Left ventricle myocardium inferior (tissue), 1 donor: ENCODE measurements at places on chromosomes 11 and 22.

DNA sequence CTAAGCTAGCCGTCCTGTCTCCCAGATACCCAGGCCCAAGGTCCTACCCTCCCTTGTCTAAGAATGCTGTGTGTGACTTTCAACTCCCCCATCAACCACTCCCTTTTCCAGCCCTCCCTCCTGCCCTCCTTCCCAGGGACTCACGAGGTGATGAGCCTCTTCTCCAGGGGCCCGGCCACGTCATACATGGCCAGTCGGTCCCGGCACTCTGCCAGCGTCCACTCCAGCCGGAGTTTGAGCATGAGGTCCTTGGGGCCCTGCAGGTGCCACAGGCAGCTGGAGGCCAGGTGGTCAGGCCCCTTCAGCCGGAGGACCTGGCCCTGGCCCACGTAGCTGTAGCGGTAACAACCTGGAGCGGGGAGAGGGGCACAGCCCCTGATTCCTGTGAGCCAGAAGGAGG lies 20.1 kb downstream of the TMPRSS6 start:
- no peak for DNase-seq
- no peaks in the 10 kb centered on the region for H3K4me1 ChIP-seq
- peaks cover 85% of the 10 kb centered on the region for H3K27me3 ChIP-seq
- no peak overlapping the region for H3K27ac ChIP-seq
- H3K4me3 ChIP-seq = no peak overlapping the region

DNA sequence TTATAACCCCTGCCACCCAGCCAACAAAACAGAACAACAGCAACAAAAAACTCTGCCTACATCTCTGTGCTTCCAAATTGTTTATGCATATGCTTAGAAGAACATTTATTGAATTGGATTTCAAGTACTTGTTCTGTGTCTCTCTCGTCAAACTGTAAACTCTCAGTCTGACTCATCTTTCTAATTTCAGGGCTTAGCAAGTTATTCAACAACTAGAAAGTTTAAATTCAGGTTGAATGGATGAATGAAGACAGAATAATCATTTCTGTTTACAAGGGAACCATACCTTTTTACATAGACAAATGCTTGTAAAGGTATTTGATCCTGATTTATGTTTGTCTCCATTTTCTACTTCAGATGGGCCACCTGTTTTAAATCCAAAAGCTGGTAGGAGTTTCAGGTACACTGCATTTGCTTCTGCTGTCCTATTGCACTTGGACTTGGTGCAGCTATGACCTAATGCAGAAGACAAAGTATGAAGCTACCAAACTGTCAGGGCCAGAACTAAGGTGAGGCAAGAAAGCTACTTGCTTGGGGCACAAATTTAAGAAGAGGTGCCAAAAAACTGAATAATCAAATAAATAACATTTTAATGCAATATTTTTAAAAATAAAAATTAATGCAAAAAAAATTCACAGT lies 1.6 kb upstream of the FBXO3 start:
- H3K27ac ChIP-seq = no peak overlapping the region
- no peaks in the 10 kb centered on the region for H3K27me3 ChIP-seq
- no peak for DNase-seq
- H3K36me3 ChIP-seq = no peaks in the 10 kb centered on the region
- H3K4me3 ChIP-seq = no peak overlapping the region

GRCh38 chr11:86696004-86696403 lies 23.6 kb upstream of the ME3 start:
- peaks cover 12% of the 10 kb centered on the region for H3K4me1 ChIP-seq
- H3K4me3 ChIP-seq = no peak overlapping the region
- no peak for DNase-seq
- H3K27ac ChIP-seq = no peak overlapping the region

DNA sequence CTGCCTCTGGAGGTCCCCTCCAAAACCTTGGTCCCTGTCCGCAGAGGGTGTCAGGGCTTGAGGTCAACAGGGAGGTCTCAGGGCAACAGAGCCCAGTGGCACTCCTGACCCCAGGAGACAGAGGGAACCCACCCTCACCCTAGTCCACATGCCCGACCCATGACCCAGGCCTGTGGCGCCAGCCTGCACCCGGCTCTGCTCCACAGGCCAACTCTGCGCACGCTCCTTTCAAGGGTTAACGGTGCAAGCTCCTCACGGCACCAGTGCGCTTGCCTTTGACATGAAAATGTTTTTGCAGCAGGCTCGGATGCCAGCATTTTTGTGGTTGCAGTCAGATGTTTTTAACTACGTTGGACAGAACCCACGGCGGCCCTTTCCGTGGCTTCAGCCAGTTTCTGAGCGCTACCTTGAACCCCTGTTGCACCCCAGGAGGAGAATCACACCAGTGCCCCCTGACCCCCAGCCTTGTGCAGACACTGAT lies 68.6 kb downstream of the CDKN1C start:
- DNase-seq = peak; percentile 11
- H3K27ac ChIP-seq = no peak overlapping the region
- H3K36me3 ChIP-seq = no peaks in the 10 kb centered on the region

DNA sequence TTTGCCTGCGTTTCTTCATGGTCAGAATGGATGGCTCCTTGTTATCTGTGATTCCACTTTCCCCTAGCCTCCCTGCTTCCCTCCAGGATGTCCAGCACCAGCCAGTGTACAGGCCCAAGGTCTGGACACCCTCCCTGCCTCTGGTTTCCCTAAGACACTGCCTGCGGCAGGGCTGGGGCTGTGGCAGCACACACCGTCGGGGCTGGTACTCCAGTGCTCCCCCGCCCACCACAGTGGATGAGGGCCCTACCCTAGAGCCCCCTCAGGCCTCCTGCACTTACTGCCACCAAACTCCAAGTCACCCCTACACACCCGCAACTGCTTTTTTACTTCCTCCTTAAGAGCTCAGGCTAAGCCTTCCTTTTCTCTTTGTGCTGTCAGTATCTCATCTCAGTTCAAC lies 28.9 kb downstream of the ZNF214 start:
- H3K4me3 ChIP-seq = no peak overlapping the region
- H3K36me3 ChIP-seq = no peaks in the 10 kb centered on the region
- no peak overlapping the region for H3K27ac ChIP-seq
- no peaks in the 10 kb centered on the region for H3K4me1 ChIP-seq

DNA sequence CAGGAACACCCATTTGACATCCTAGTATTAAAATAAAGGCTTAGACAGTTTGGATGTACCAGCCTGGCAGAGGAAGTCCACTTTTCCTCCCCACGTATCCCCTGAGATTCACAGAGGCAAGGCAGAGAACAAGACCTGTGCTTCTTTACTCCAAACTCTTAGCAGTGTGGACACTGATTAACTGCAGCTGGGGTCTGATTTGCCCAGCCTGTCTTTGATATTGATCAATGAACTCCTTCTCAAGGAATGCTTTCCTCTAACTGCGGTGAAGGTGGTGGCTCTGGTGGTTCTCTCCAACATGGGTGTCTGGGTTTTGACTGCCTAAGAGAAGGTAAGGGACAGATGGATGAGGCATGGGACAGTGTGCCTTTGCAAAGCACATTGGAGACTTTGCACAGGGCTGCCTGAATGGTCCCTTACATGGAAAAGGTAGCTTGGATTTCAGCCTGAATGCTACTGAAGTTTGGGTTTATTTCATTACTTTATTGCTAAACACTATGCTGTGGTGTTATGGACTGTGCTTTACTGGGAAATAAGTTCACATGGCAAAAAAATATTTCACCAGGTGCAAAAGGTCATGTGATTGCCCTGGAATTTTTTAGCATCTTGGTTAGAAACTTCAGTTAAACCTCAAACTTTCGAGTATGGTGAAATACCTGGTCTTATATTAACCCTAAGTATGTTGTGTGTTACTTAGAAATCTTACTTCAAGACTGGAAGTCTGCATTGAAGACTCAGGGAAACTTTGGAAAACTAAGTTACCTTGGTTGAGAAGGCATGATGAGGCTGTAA lies 1.8 kb downstream of the GAS2 start:
- peak overlapping the region; percentile 69 for H3K4me3 ChIP-seq
- no peaks in the 10 kb centered on the region for H3K36me3 ChIP-seq
- H3K27ac ChIP-seq = peak overlapping the region; percentile 89
- DNase-seq = no peak
- peaks cover 30% of the 10 kb centered on the region for H3K4me1 ChIP-seq

GRCh38 chr22:24190159-24190540 lies 8.9 kb downstream of the SUSD2 start:
- H3K4me3 ChIP-seq = no peak overlapping the region
- H3K27me3 ChIP-seq = no peaks in the 10 kb centered on the region
- DNase-seq = peak; percentile 15
- H3K27ac ChIP-seq = peak overlapping the region; percentile 38
- H3K4me1 ChIP-seq = peaks cover 20% of the 10 kb centered on the region

GRCh38 chr11:82890002-82890341 lies 10.3 kb downstream of the PRCP start:
- H3K4me3 ChIP-seq = peak overlapping the region; percentile 37
- no peaks in the 10 kb centered on the region for H3K27me3 ChIP-seq
- H3K4me1 ChIP-seq = peaks cover 47% of the 10 kb centered on the region

- DNase-seq = no peak
- H3K27me3 ChIP-seq = peaks cover 49% of the 10 kb centered on the region
These were observed 8.0 kb upstream of the EFCAB6 start for GRCh38 chr22:43819931-43820640.

DNA sequence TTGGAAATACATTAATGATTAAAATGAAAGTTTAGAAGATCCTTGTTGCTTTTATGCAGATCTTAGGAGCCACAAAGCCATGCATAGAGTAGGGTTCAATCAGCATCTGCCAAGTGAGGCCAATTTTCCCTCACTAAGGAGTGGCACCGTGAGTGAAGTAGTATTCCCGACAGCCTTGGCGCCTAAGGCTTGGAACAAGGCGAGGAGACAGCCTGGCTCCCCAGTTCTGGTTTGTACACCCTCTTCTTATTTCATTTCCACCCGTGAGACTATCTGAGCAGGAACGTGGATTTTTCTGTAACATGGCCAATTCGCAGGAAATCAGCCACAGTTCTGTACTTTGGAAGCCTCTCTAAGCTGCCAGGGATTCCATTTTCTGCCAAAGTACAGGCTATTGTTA lies 22.6 kb downstream of the FADS2 start:
- DNase-seq = no peak
- H3K4me3 ChIP-seq = no peak overlapping the region
- H3K36me3 ChIP-seq = peaks cover 18% of the 10 kb centered on the region

- H3K36me3 ChIP-seq = peaks cover 25% of the 10 kb centered on the region
- H3K27ac ChIP-seq = no peak overlapping the region
- H3K4me1 ChIP-seq = peaks cover 8% of the 10 kb centered on the region
- H3K4me3 ChIP-seq = no peak overlapping the region
- DNase-seq = no peak
These were observed 6.9 kb upstream of the NRXN2 start for GRCh38 chr11:64729851-64730382.

DNA sequence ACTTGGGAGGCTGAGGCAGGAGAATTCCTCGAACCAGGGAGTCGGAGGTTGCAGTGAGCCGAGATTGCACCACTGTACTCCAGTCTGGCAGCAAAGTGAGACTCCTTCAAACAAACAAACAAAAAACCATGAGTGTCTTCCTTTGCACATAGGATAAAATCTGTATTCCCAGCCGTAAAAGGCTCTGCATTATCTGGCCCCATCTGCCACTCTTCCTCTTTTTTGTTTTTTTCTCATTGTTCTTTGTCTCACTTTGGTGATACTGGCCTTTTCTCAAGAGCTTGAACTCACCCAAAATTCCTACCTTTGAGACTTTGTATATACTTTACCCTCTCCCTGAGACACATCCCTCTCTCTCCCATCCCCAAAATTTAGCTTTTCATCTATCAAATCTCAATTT lies 17.6 kb downstream of the FDX1 start:
- no peaks in the 10 kb centered on the region for H3K36me3 ChIP-seq
- no peaks in the 10 kb centered on the region for H3K27me3 ChIP-seq
- no peak for DNase-seq
- peaks cover 23% of the 10 kb centered on the region for H3K4me1 ChIP-seq
